ENCODE measurements at places on chromosomes 5 and 9.

DNA sequence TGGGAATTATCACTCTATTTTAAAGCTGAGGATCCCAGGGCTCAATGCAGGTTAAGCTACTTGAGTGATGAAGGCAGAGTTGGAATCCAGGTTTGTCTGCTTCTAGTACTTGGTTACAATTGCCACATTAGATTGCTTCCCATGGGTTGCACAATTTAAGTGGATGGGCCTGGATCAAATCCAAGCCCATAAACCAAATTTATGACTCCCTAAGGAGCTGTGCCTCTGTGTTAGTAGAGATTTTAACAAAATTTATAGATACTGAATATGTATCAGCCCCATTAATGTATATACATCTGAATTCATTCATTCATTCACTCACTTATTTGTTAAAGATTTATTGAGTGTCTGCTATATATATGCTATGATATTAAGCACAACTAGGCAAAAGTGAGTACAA, 332.3 kb upstream of the KLF9 start:
- DNase-seq = no peak

GRCh38 chr9:79572032-79572607, 355 bp downstream of the TLE4 start:
- DNase-seq = no peak

DNA sequence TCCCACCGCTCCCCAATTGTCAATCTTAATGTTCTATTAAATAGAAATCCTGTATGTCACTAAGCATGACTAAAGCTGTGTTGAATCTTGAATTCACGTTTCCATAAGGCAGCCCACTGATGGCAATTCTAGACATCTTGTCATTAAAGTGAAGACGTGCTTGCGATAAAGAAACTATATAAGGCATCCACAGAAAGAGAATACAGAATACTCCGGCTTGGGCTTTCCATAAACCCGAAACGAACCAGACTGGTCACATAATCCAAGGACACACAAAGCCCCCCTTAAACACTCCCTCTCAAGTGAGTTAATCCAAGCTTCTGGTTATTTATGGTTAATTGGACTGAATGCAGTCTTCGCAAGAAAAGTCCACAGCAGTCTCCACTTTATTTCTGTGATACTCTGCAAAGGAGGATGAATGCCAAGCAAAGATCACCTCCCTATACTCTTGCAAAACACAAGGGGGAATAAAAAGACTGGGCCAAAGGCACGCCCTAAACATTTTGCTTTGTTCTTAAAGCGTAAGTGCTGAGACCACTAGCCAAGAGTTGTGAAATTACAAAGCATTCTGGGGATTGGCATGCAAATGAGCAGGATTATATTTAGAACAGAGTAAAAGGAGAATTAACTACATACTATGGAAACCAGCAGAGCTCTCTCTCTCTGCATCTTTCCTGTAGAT, 54.7 kb downstream of the DPYSL3 start:
- no peak for DNase-seq

DNA sequence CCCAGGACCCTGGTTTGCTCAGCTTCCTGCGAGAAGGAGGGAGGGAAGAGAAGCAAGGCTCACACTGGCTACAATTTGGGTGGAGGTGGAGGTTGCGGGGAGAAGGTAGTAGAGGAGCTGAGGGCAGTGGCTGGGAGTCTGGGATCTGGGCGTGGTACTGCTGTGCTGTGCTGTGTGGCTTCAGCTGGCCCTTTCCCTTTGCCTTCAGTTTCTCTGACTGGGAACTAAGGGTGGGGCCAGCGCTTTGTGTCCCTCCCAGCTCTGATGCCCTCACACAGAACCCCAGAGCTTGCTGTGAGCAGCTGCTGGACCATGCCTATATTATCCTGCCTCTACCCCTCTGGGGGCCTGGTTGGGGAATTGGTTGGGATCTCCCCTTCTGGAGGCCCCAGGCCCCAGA, 60.9 kb downstream of the RGS3 start:
- DNase-seq = no peak

- DNase-seq = no peak
These were observed 478.8 kb upstream of the TNC start for GRCh38 chr9:115596746-115597080.

DNA sequence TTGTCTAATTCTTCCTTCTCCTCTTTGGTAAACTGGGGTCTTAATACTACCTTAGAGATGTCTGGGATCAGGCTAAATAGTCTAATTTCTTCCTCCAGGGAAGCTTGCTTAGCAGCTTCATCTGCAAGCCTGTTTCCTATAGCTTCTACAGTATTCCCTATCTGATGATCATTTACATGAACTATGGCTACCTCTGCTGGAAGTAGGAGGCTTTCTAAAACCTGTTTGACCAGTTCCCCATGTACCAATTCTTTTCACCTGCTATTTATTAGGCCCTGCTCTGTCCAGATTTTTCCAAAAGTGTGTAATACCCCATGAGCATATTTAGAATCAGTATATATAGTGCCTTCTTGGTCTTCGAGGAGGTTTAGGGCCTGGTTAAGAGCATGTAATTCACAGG, 619.8 kb downstream of the HINT1 start:
- no peak for DNase-seq

All from stimulated activated CD4-positive, alpha-beta T cell treated with anti-CD3 and anti-CD28 coated beads, TNF-alpha, amount 100 ng/mL, for 1 hour (primary cell).